Femur (tissue), 1 donor: ENCODE measurements at places on chromosomes 4 and X.

DNA sequence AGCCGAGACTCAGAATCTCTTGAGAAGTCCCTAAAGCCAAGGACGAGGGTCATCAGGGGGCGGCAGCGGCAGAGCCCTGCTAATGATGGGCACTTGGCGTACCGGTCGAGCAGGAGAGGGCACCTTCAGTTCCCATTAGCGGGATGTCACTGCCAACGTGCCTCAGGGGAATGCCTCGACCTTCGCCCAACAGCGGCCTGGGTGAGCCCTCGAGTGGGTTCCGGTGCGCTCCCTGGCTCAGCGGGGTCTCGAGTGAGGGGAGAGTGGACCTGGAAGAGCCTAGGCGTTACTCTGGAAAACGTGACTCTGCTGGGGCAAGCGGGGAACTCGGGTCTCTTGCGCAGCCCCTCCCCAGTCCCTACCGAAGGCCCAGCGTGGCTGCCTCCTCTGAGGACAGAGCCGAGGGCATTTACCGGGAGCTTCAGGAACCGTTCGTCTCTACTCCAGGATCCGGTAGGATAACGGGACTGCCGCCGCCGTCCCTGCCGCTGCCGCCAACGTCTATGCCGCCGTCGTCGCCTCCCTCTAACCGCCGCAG lies 36.9 kb downstream of the PGRMC1 start:
- no peak for DNase-seq

DNA sequence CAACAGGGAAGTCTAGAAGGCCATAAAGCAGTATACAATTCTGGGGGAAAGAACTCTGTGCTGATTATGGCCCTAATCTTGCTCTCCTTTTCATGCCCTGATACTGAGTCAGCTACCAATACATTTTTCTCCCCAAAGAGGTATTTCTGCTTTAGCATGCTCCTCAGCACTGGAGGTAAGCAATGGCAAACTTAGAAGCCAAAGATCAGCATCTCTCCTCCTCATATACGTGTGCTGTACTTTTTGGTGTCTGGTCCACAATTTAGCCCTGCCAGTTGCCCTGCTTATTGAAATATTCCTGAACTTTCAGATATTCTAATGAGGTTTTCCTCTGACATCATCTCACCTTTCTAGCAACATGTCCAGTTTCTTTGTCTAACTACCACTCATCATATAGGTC lies 226.2 kb downstream of the FSTL5 start:
- no peak for DNase-seq

DNA sequence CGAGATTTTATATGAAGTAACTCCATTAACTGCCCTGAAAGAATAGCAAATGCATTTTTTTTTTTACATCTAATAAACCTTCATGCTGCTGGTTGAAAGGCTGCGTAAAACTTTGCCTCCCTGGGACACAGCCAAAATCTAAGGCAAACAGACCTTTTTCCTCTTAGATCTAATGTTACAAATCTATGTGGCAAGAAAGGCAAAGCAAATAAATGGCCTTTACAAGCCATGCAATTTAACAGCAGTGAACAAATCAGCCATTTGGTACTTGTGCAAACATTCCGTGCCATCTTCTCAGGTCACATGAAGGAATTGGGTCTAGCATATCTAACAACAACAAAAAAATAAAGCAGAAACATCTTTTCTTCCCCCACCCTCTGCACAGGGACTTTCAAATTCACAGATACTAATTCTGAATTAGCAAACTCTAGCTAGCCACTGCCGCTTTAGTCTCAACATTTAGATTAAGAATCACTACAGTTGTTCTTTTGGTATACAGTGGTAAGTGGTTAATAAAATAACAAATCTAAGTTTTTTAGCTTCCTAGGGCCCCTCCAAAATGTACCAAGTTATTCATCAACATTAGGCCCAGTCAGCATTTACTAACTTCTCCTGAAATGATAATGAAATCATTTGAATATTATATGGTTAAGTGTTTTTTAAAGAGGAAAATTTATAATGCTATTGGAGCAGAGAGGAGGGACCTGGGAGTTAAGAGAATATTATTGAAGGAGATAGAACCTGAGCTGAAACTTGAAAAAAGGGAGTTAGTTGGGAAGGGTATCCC lies 593.8 kb downstream of the SMARCA1 start:
- DNase-seq: no peak

DNA sequence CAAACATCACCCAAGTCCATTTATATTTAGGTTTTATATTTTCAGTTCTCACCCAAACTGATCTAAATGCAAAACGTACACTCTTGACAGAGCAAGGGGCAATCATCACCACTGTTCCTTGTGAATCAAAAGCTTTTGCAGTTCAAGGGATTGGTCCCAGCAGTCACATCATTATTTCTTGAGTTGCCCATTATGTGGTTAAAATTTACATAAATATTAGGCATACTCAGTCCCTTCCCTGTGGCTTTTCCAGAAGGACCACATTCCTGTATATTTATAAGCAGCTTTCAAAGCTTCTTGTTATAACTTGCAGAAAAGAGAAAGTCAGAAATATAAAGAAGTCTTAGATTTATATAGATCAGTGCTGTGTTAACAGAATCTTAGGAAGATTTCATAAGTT lies 224.4 kb downstream of the CLCN4 start:
- DNase-seq: no peak

GRCh38 chr4:22477136-22477812 lies 38.6 kb downstream of the ADGRA3 start:
- DNase-seq: no peak

DNA sequence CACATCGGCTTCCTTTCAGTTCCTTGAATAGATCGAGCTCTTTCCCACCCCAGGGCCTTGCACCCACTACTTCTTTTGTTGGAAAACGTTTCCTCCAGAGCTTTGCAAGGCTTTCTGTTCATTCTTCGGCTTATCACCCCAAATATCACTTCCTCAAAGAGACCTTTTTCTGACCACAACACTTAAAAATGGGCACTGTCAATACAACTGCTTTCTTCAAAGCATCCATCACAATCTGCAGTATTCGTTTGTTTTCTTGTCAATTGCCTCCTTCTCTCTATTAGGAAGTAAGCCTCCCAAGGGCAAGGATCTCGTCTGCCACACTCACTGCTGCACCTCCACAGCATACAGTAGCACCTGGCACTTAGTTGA lies 17.7 kb upstream of the CENPU start:
- DNase-seq: no peak

DNA sequence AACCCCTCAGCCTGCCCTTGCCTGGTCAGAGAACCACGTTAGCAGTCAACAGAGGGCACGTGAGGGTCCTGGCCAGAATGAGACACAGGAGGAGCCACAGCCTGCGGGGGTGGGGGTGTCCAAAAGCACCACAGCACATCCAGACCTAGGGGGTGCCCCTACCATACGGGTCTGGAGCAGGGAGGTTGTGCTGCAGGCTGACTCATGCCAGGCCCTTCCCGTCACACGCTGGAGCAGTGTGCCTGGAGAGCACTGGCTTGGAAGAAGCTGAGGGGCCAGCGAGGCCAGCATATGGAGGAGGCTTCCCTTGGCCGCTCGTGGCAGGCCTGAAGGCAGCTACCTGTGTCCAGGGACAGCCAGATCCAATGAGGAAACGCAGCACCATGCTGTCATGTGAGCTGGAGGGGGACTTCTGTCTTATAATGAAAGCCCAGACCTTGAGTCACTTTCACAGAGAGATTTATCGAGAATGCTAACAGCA lies 1.5 kb upstream of the IRAK1 start:
- no peak for DNase-seq

DNA sequence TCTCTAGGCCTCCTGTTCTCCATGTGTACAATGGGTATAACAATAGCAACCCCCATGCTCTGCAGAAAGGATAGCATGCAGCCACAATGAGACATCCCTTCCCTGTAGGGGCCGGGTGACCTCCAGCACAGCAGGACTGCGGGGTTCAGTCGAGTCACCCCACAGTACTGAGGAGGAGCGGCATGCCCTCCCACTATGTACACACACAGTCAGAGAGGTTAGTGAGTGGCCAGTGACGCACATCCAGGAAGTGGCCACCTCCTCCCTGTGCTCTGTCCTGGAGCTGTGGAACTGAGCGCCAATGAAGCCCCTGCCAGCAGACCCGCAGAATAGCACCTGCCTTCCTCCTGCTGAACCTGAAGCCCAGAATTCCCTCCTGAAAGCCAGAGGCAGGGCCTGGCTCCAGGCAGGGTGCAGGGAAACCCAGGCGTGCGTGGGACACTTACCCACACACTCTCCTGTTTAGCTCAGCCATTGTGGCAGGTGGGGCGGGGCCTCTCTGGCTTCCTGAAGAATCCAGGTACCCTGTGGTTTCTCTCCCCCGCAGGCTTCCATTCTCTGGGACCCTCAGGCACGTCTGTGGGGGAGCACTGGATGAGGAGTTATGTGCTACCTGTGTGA lies 50.0 kb downstream of the WFS1 start:
- no peak for DNase-seq

GRCh38 chr4:176611951-176612350 lies 180.8 kb downstream of the VEGFC start:
- DNase-seq: no peak

DNA sequence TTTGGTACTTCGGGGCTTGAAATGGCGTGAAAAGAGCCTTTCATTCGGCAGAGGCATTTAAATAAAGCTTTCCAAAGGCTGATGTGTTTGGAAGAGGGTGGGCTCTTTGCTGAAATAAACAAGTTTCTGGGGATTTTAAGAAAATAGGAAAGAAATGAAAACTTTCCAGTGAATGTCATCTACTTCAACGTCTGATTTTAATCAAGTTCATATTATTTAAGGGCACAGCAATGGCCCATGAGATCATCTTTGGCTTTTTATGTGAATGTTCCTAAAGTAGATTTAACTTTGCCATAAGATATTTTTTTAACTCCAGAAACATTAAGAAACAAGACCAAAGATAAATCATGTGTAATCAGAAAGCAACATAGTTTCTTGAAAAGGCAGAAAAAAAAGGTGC lies 69.8 kb upstream of the TTC29 start:
- DNase-seq: no peak

GRCh38 chr4:112213091-112213490 lies 18.5 kb upstream of the AP1AR start:
- DNase-seq: no peak

DNA sequence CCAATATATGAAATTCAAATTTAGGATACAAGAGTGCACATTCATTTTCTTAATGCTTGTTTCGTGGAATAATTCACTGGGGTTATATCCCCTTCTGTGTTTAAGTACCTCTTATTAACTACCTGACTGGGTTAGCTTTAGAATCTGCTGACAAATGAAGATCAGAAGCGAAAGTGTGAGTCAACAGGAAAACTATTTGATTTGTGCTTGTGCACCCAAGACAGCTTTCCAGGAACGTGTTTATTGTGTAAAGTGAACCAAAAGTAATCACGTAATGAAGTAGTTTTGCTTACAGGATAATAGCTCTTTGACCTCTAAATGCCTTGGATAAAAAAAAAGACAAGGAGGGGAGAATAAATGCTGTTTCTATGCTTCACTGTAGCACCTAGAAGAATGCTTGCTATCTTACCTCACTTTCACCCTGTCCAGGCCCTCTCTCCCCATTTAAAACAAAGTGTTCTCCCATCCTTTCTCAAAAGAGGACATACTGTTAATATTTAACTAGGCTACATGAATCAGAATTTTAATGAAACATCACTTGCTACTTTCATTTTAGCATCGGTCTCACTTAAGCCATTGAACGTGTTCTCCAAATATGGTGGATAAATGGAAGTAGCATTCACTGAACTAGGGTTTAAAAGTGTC lies 141.9 kb downstream of the THOC2 start:
- no peak for DNase-seq

GRCh38 chr4:37721995-37722638 lies 35.9 kb upstream of the RELL1 start:
- DNase-seq: no peak

DNA sequence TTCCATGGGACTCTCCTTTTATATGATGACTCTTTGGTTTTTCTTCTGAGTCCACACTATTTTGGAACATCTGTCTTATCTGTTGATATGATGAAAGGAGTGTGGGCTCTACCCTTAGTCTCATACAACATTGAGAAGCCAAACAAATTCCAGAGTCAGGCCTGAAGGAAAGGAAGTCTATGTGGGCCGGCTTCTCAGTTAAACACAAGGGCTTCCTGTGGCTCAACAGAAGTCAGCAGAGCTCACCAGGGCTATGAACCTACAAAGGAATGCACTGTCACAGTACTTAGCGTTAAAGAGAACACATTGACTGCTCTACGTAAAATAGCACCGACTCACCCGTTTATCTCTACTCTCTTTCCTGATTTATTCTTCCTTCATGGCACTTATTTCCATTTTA lies 641.0 kb upstream of the FRG1 start:
- no peak for DNase-seq

- peak; percentile 93 for DNase-seq
These were observed at the start of gene BMP2K for GRCh38 chr4:78776079-78776728. Gene BMP2K (plus strand): TSS chr4:78776350. CDS start chr4:78776544, 194 bp downstream.

DNA sequence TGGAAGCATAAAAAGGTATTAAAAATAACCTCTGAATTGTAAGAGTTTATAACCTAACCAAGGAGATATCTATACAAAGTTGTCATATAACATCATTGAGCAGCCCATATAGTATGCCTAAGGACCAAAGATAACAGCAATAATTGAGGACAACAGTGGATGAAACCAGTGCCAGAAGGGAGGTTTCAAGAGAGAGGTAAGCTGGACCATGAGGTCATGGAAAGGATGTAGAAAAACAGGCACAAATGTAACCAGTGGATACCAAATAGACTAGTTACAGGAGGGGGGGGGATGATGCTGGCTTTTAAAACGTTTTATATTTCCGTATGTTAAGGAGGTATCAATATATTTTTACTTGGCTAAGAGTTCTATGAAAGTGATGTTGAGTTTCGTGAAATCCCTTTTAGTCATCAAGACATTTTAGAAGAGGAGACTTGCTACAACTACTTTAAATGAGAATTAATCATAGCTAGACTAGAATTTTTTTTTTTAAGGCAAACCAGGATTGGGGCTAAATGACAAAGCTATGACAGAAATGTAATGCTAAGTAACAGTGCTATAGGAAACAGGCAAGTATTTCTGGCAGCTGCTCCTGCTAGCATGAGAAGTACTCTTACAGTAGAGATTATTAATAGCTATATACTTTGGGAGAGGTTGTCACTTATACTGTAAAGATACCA lies 161.1 kb downstream of the FBXW7 start:
- DNase-seq: no peak

DNA sequence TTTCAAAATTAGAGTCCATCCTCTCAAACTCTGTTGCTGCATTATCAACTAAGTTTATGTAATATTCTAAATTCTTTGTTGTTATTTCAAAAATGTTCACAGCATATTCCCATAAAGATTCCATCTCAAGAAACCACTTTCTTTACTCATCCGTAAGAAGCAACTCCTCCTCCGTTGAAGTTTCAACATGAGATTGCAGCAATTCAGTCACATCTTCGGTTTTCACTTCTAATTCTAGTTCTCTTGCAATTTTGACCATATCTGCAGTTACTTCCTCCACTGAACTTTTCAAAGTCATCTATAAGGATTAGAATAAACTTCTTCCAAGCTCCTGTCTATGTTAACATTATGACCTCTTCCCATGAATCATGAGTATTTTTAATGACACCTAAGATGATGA lies 216.6 kb upstream of the SLC7A11 start:
- no peak for DNase-seq

DNA sequence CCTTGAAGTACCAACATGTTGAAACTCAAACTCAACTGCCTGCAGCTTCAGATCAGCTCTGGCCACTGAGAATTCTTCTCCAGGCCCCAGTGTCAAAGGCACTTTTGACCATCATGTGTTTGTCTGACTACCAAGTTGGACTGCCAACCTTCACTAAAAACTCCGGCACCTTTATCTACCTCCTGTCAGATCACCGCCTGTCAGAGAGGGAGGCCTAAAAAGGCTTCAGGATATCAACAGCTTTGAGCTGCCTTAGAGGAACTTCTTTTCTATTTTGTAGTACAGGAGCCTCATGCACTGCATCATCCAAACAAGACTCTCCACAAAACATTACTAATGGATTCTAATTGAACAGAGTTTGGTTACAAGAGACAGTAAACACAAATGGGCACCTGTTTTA lies 2.8 kb downstream of the ACSL1 start:
- no peak for DNase-seq
